ENCODE measurements at places on chromosomes 1 and 21. TPM values are rescaled to one million over a fixed set of nuclear protein-coding genes. Genes with fewer than 3 reads are reported as not detected.
A peak's percentile ranks its signal among the peaks of the same experiment; 100 is the strongest.

GRCh38 chr1:244645890-244646289 lies 7.0 kb upstream of the DESI2 start:
- no peaks in the 10 kb centered on the region for H3K36me3 ChIP-seq
- H3K27ac ChIP-seq, result no peak overlapping the region
- no peak for DNase-seq
- H3K4me1 ChIP-seq, result no peaks in the 10 kb centered on the region
- no peak overlapping the region for H3K4me3 ChIP-seq
- H3K27me3 ChIP-seq, result no peaks in the 10 kb centered on the region

DNA sequence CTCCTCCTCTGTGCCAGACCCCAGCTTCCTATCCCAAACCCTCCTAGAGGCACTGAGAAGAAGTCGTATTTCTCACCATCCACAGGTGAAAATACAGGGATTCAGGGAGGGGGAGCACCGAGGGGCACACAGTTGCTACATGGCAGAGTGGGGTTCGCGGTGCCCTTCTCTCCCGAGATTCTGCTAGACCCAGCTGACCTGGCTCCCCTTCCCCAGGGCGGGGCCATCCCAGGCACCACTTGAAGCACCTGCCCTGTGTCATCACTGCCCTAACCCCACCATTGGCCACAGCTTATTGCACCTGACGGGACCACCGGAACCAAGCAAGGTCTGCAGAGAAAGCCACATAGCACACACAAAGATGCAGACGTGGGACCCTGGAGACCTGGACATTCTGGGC lies 30.5 kb downstream of the SDC3 start:
- H3K27me3 ChIP-seq, result no peaks in the 10 kb centered on the region
- H3K27ac ChIP-seq, result peak overlapping the region; percentile 79
- peaks cover 66% of the 10 kb centered on the region for H3K36me3 ChIP-seq
- no peak overlapping the region for H3K4me3 ChIP-seq
- DNase-seq, result no peak
- peaks cover 74% of the 10 kb centered on the region for H3K4me1 ChIP-seq

DNA sequence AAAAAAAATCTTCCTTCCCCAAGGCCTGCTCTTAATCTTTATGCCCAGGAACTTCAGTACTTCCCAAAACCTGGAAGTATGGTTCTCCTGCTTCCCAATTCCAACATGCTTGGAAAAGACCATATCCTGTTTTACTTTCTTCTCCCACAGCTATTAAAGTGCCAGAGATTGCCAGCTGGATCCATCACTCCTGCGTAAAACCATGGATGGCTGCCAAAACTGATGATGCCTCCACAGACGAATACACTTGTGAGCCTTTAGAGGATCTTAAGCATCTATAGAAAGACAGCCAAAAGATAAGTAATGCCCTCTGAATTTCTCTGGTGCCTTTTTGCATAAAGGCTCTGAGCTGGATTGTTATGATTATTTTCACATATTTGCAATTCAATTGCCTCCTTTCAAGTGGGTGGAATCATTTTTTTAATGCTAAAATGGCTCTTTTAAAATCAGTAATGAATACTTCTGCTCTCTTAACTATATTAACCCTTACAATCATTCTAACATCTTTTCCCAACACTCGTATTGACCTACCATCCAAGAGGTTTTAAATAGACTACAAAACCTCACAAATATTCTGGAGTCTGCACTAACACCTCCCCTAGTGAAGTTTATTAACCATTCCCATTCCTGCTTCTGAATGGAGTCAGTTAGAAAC lies 1807.8 kb downstream of the BRINP3 start:
- H3K4me1 ChIP-seq, result no peaks in the 10 kb centered on the region
- no peaks in the 10 kb centered on the region for H3K36me3 ChIP-seq
- H3K27ac ChIP-seq, result no peak overlapping the region
- H3K4me3 ChIP-seq, result no peak overlapping the region

- H3K36me3 ChIP-seq, result no peaks in the 10 kb centered on the region
- no peak overlapping the region for H3K27ac ChIP-seq
These were observed 57.9 kb upstream of the SSBP3 start for GRCh38 chr1:54464031-54464476.

DNA sequence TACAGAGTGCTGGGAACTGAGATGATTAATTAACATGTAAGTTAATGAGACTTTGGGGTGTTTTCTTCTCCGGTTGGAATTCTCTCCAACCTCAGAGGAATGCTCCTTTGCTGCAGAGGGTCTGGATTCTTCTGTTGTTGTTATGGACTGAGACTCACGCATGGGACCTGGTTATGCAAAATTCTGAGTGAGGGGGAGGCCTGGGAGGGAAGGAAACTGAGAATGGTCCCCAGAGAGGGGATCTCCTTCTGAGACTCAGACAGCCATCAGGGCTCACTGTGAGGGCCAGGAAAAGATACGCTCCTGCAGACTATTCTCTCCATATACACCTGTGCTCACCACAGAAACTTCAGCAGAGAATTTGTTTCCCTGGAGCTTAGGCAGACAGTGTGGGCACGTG lies 56.3 kb downstream of the HTR6 start:
- DNase-seq, result no peak
- no peak overlapping the region for H3K4me3 ChIP-seq
- no peaks in the 10 kb centered on the region for H3K36me3 ChIP-seq
- no peak overlapping the region for H3K27ac ChIP-seq
- H3K27me3 ChIP-seq, result no peaks in the 10 kb centered on the region

- no peaks in the 10 kb centered on the region for H3K36me3 ChIP-seq
- no peaks in the 10 kb centered on the region for H3K27me3 ChIP-seq
- H3K4me1 ChIP-seq, result peaks cover 42% of the 10 kb centered on the region
These were observed 24.1 kb downstream of the SLC26A9 start for GRCh38 chr1:205918955-205919746.

GRCh38 chr1:17731460-17731859 lies 23.7 kb upstream of the ACTL8 start:
- no peaks in the 10 kb centered on the region for H3K27me3 ChIP-seq
- no peak overlapping the region for H3K27ac ChIP-seq

GRCh38 chr1:198498881-198499280 lies 41.6 kb downstream of the ATP6V1G3 start:
- H3K27ac ChIP-seq, result no peak overlapping the region
- no peaks in the 10 kb centered on the region for H3K4me1 ChIP-seq
- DNase-seq, result no peak
- H3K4me3 ChIP-seq, result no peak overlapping the region
- no peaks in the 10 kb centered on the region for H3K36me3 ChIP-seq
- H3K27me3 ChIP-seq, result no peaks in the 10 kb centered on the region

- no peak overlapping the region for H3K4me3 ChIP-seq
- peaks cover 4% of the 10 kb centered on the region for H3K4me1 ChIP-seq
- DNase-seq, result no peak
- no peaks in the 10 kb centered on the region for H3K36me3 ChIP-seq
- no peaks in the 10 kb centered on the region for H3K27me3 ChIP-seq
These were observed 21.0 kb upstream of the CBR3 start for GRCh38 chr21:36113647-36114428.

- no peak overlapping the region for H3K4me3 ChIP-seq
- H3K4me1 ChIP-seq, result peaks cover 5% of the 10 kb centered on the region
- H3K27me3 ChIP-seq, result no peaks in the 10 kb centered on the region
- H3K36me3 ChIP-seq, result no peaks in the 10 kb centered on the region
These were observed 65.4 kb downstream of the TAS1R2 start for GRCh38 chr1:18794051-18794450.

- H3K27ac ChIP-seq, result no peak overlapping the region
- no peak for DNase-seq
- H3K36me3 ChIP-seq, result no peaks in the 10 kb centered on the region
- no peaks in the 10 kb centered on the region for H3K27me3 ChIP-seq
- no peaks in the 10 kb centered on the region for H3K4me1 ChIP-seq
These were observed 262.4 kb downstream of the HHIPL2 start for GRCh38 chr1:222285526-222285925.

GRCh38 chr1:201264072-201264471 lies 19.2 kb upstream of the PKP1 start:
- peaks cover 19% of the 10 kb centered on the region for H3K27me3 ChIP-seq
- no peak overlapping the region for H3K4me3 ChIP-seq
- no peak for DNase-seq
- H3K4me1 ChIP-seq, result peaks cover 18% of the 10 kb centered on the region
- no peaks in the 10 kb centered on the region for H3K36me3 ChIP-seq

- H3K4me1 ChIP-seq, result peaks cover 16% of the 10 kb centered on the region
- H3K4me3 ChIP-seq, result no peak overlapping the region
- H3K27ac ChIP-seq, result no peak overlapping the region
- H3K27me3 ChIP-seq, result no peaks in the 10 kb centered on the region
These were observed 51.8 kb upstream of the LRP8 start for GRCh38 chr1:53379662-53380002.

DNA sequence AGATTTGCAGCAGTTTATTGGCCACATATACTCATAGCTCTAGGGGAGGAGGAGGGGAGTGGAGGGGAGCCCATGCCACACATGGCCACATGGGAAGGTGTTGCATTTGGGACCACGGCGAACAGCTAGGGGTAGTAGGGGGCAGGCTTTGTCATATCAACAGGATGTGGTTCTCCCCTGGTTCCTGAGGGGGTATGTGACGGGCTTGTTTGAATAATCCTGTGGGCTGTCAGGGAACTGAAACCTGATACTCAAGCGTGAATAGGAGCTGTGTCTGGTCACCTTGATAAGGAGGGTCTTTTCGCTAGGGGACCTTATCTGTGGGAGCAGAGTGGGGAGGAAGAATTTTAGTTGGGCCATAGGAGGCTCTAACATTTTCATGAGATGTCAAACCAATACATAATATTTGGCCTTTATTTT lies 264.7 kb downstream of the CTH start:
- no peaks in the 10 kb centered on the region for H3K4me1 ChIP-seq
- no peak for DNase-seq
- no peaks in the 10 kb centered on the region for H3K27me3 ChIP-seq
- H3K36me3 ChIP-seq, result no peaks in the 10 kb centered on the region

DNA sequence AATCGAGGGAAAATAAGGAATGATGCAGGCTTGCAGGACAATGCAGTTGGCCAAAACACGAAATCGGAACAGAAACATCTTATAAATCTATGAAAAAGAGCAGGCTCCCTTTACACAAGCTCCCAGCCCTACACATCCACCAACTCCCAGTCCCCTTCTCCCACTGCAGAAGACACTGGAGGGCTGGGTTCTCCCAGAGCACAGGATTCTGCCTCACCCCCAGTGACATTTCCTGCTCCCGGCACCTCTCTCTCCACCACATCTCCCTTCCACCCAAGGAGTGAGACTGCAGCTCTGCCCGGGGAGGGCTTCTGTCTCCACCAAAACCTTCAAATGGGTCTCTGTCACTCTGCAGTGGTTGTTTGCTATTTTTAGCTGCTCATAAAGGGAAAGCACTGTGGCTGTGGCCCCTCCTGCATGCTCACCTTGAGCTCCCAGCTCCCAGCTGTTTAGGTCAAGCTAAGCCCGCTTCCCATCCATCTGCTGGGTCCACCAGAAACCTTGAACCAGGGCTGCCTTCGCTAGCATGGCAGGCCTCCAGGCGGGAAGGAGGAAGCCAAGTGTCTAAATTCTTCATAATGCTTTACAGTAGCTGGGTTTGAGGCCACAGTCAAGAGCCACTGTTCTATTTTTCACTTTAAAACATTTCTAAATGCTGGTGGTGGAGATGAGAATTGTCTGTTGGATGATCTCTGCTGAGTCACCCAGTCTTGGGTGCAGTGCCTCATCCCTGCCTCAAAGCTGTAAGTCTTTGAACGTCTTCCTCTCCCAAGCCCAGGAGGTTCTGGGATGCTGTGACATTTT lies 3.3 kb upstream of the C2CD2 start:
- H3K27me3 ChIP-seq, result no peaks in the 10 kb centered on the region
- H3K27ac ChIP-seq, result peak overlapping the region; percentile 7
- no peak overlapping the region for H3K4me3 ChIP-seq
- peaks cover 48% of the 10 kb centered on the region for H3K4me1 ChIP-seq
- DNase-seq, result no peak
- no peaks in the 10 kb centered on the region for H3K36me3 ChIP-seq

DNA sequence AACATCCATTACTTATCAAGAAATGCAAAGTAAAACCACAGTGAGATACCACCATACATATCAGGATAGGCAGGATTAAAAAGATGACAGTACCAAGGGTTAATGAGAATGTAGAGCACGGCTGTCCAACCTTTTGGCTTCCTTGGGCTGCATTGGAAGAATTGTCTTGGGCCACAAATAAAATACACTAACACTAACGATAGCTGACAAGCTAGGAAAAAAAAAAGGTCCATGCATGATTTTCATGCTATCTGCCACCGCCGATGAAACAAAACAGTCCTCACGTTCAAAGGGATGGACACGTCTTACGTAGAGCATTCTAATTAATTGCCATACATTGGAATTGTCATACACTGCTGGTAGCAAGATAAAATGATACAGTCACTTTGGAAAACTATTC lies 14.3 kb downstream of the BACH1 start:
- H3K4me3 ChIP-seq, result no peak overlapping the region
- no peak overlapping the region for H3K27ac ChIP-seq
- H3K27me3 ChIP-seq, result no peaks in the 10 kb centered on the region
- no peaks in the 10 kb centered on the region for H3K4me1 ChIP-seq
- H3K36me3 ChIP-seq, result no peaks in the 10 kb centered on the region
- DNase-seq, result no peak

- no peaks in the 10 kb centered on the region for H3K4me1 ChIP-seq
- no peaks in the 10 kb centered on the region for H3K36me3 ChIP-seq
- no peak for DNase-seq
- H3K27ac ChIP-seq, result no peak overlapping the region
These were observed 1069.9 kb upstream of the ADGRL4 start for GRCh38 chr1:80076469-80076868.

DNA sequence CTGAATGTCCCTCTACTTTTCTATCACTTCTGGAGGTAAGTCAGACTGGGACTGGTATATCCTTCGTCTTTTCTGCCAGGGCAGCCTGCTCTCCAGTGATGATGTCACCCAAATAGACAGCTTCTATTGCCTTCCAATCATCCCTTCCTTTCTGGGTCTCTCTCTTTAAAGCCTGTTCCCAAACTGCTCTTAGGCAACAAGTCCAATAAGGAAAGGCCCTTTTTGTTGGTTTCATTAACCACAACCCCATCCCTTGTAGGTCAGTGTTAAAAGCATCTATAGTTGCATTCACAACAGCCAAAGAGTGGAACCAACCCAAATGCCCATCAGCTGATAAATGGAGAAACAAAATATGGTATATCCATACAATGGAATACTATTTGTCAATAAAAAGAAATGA lies 114.4 kb downstream of the CNIH3 start:
- H3K27ac ChIP-seq, result no peak overlapping the region
- no peaks in the 10 kb centered on the region for H3K27me3 ChIP-seq
- DNase-seq, result no peak
- H3K4me1 ChIP-seq, result no peaks in the 10 kb centered on the region
- H3K36me3 ChIP-seq, result no peaks in the 10 kb centered on the region

GRCh38 chr1:112937070-112937469 lies 18.9 kb downstream of the SLC16A1 start:
- DNase-seq, result no peak
- H3K4me3 ChIP-seq, result no peak overlapping the region
- no peak overlapping the region for H3K27ac ChIP-seq
- no peaks in the 10 kb centered on the region for H3K36me3 ChIP-seq

- peak; percentile 96 for DNase-seq
- peak overlapping the region; percentile 71 for H3K27ac ChIP-seq
- H3K36me3 ChIP-seq, result peaks cover 37% of the 10 kb centered on the region
- H3K4me3 ChIP-seq, result no peak overlapping the region
- H3K27me3 ChIP-seq, result no peaks in the 10 kb centered on the region
- H3K4me1 ChIP-seq, result peaks cover 84% of the 10 kb centered on the region
These were observed 23.9 kb downstream of the LRP8 start for GRCh38 chr1:53303726-53304515.

CLCNKB gene
- polyA plus RNA-seq, result 1.1 TPM

IFI16 gene
- 34.7 TPM for polyA plus RNA-seq

AKNAD1 gene
- 0.63 TPM for polyA plus RNA-seq

DENND1B gene
- 12.4 TPM for polyA plus RNA-seq

ELF3 gene
- polyA plus RNA-seq, result 0.35 TPM

BOLA1 gene
- polyA plus RNA-seq, result 24.6 TPM

HOOK1 gene
- 6.5 TPM for polyA plus RNA-seq

MPZ gene
- polyA plus RNA-seq, result 79.0 TPM

RAD54L gene
- polyA plus RNA-seq, result 8.5 TPM

CACNA1S gene
- 0.23 TPM for polyA plus RNA-seq
